ENCODE measurements at places on chromosomes 2 and 18. TPM values are rescaled to one million over a fixed set of nuclear protein-coding genes. Genes with fewer than 3 reads are reported as not detected.

RAB6C gene
- not detected for total RNA-seq

DCDC2C gene
- total RNA-seq = not detected

EFEMP1 gene
- total RNA-seq = 4.1 TPM

LRRC30 gene
- total RNA-seq = not detected

GPR17 gene
- 6.4 TPM for total RNA-seq

MYO1B gene
- 107 TPM for total RNA-seq

DAW1 gene
- not detected for total RNA-seq

DNA sequence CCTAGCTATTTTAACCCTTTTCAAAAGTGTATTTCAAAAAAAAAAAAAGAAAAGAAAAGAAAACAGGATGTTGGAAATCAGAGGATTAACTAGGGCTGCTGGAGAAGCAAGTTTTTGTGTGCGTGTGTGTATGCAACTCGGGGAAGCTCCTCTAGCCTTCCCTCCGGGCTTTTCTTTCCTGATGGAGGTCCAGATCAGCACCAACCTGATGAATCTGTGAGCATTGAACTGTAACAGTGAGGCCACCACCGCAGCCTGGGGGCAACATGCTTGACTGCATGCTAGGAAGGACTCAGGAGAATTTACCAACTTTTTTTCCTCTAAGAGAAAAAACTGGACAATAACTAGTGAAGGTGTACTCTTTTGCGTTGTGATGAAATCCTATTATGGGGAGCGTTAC, 2.3 kb downstream of the OBSL1 start:
- DNase-seq = no peak

GRCh38 chr2:239979243-239980023, 45.7 kb downstream of the NDUFA10 start:
- DNase-seq = peak; percentile 61

- DNase-seq = no peak
Measured at GRCh38 chr2:11365096-11365879, 20.9 kb upstream of the ROCK2 start.

DNA sequence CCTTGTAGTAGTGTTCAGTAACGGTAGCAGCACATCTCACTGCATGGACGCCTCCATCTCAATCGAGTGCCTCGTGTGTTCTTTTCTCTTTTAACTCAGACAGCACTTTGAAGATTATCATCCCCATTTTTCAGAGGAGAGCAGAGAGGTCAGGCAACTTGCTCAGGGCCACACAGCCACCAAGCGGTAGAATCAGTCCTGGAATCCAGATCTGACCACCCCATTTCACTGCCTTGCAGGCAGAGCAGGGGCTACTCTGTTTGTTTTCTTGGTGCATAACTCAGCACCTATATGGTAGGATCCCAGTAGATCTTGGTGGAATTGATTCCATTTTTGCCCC, 129.5 kb downstream of the SMAD7 start:
- DNase-seq = no peak

GRCh38 chr2:37590119-37590571, 81.3 kb downstream of the CDC42EP3 start:
- DNase-seq = no peak

DNA sequence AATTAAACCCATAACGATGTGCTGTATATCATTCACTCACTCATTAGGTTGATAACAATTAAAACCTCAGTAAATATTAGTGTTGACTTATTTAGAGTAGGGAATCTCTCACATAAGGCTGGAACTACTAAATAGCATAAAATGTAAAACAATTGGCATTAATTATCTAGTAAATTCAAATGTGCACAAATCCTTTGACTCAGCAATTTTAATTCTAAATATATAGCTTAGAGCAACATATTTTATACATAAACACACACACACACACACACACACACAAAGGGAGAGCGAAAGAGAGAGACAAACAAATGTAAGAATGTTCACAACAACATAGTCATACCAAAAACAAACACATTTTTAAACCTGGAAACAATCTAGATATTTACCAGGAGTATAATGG, 443.1 kb upstream of the KCNH7 start:
- DNase-seq = no peak

DNA sequence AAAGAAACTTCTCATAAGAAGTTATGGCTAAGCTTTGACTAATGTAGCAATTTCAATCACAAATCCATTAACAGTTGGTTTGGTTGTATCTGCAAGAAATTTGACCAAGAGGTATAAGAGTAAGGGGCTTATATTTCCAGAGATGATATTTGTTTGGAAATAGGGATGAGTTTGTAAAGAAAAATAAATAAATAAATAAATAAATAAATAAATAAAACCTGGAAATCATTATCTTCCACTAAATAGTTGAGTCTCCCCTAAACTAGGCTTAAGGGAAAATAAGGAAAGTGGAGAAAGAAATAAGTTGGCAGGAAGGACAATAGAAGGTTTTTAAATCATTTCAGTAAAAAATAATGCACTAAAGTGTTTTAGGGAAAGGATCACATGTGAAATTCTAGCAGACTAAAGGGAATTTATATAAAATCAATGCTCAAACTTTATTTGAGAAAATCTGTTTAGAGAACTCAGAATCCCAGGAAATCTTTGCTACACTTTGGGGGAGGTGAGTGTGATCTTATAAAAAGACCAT, 23.5 kb upstream of the SCN7A start:
- DNase-seq = no peak

DNA sequence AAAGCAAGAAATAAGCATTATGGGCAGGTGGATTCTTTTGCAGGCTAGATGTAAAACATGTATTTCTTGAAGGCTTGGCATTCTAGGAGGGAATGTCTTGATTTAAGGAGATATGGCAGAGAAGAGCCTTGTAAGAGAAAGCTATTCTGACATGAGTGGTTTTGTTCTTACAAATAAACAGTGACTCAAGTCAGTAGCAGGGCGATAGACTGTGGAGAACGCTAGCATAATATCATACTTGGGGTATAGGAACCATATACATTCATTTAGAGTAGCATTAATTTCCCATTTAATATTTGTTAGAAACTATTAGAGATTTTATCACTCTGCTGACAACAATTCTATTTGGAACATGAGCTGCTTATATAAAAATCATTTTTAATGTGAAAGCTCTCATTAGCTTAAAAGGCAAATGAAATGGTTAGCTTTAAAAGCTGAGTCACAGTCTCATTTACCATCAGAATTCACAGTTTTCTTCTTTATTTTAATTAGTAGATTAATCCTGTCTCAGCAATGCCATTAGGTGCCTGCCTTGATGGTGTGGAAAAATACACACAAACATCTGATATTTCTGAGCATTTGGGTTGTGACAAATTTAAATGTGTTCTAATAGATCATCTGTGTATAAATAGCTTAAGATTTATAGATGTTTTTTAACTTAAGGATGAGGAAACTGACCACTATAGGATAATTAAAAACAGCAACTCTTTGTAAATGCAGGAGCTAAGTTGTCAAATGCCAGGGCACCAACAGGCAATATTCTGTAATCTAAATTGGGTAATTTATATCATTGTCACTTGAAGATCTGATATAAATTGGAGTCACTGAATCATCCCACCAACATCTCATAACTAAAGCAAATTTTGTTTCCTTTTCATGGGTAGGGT, 276.7 kb downstream of the PLCL1 start:
- no peak for DNase-seq

DNA sequence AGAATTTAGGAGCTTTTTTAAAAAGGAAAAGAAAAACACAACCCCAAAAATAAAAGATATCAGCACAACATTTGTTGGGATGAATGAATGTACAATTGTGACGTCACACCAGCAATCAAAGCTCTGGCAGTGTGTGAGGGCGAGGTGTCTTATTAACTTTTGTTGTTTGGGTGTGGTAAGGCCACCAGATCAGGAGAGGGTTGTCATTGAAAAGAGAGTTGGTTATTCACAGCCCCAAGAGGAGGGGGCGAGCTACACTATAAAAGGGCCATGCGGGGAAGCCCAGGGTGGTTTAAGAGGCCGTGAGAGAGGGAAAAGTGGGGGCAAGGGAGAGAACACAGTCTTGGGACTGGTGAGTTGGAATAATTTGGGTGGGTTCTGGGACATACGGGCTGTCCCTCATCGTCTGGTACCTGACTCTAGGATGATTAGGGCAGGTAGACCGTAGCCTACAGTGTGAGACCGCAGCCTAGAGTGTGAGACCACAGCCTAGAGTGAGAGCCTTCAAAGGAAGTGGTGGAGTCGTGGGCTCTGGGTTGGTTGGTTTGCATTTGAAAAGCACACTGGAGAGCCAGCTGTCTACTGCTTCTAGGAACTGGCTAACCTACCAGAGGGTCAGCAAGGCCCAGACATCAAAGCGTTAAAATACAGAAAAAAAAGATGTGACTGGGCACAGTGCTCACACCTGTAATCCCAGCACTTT, 128.4 kb downstream of the INO80D start:
- no peak for DNase-seq

GRCh38 chr2:51807229-51807628, 775.3 kb upstream of the NRXN1 start:
- DNase-seq = no peak

- no peak for DNase-seq
Measured at GRCh38 chr2:19810148-19810547, 91.6 kb downstream of the TTC32 start.

- no peak for DNase-seq
Measured at GRCh38 chr2:224753743-224754540, 37.8 kb upstream of the CCDC195 start.

GRCh38 chr18:53610957-53611356, 613.5 kb downstream of the MBD2 start:
- no peak for DNase-seq

GRCh38 chr2:106789185-106789584, 96.8 kb downstream of the ST6GAL2 start:
- no peak for DNase-seq

DNA sequence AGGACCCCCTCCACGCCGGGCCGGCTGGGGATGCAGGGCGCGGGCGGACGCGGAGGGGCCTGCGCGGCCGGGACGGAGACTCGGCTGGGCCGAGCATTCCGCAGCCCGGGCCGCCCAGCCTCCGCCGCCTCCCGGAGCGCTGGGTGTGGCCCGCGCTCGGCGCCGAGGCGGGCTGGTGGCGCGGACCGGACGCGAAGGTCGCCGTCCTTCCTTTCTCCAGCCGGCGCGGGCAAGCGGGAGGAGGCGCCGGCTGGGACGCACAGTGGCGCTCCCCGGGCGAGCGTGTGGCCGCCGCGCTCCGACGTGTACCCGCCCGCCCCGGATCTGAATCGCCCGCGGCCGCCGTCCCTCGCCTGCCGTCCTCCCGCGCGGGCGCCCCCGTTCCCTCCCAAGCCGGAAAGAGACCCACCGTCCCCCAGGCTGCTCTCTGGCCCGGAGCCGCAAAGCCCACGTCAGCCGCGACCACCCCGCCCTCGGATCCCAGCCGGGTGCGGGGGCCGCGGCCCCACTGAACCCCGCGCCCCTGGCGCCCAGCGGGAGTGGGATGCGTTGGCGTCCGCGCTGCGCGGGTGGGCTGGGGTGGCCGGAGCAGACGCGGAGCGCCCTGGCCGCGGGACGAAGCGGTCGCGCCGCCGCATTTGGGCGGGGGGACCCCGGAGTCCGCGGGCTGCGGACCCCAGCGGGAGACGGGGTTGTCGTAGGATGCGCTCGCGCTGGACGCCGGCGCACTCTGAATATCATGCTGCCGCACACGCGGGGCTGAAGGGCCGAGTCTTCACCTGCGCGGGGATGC, 634 bp downstream of the SPATS2L start:
- peak; percentile 35 for DNase-seq

All from neural crest cell (in vitro differentiated cells).